ENCODE measurements at places on chromosomes 13 and 19. TPM values are rescaled to one million over a fixed set of nuclear protein-coding genes. Genes with fewer than 3 reads are reported as not detected.

Gene OR7D2
- not detected for total RNA-seq

Gene UGGT2
- 11.3 TPM for total RNA-seq

Gene CCNA1
- total RNA-seq: 0.54 TPM

Gene PSG7
- total RNA-seq: 0.07 TPM

Gene CASP14
- not detected for total RNA-seq

Gene CEACAM3
- not detected for total RNA-seq

Gene PSG4
- total RNA-seq: 0.71 TPM

Gene TLE6
- 5.8 TPM for total RNA-seq

Gene EPSTI1
- 0.17 TPM for total RNA-seq

Gene EIF3K
- 684 TPM for total RNA-seq

Gene NALCN
- total RNA-seq: 4.5 TPM

Gene ZNF98
- total RNA-seq: not detected

Gene ZNF20
- not detected for total RNA-seq

Gene PCDH17
- total RNA-seq: not detected

Gene MYH14
- 6.4 TPM for total RNA-seq
